ENCODE measurements at places on chromosomes 5 and 9. TPM values are rescaled to one million over a fixed set of nuclear protein-coding genes. Genes with fewer than 3 reads are reported as not detected.

DNA sequence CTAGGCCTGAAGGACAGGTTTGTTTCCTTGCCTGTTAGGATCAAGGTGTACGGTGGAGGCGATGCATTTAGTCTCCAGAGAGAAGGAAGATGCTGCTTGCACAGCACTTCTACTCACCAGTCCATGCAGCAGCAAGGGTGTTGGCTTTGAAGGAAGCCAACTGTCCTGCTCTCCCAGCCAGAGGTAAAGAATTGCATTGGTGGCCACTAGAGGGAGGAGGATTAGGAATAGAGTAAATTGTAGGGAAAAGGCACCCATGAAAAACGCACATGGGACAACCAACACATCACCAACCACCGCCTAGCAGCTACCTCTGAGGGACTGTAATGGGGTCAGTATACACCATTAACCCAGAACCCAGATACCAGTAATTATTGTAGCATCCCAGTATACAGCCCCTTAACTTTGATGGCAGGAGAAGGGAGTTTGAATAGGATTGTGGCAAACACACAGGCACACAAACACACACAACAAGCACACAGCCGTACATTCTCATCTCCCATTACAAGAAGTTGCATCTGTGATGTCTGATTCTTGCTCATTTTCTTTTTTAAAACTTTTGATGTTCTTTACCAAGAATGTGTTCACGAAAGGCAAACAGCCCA is 267.7 kb downstream of the ADAMTS6 start:
- ATAC-seq: no peak

GRCh38 chr5:146851133-146851532 is 27.4 kb downstream of the PPP2R2B start:
- no peak for ATAC-seq

GRCh38 chr5:4639946-4640345 is 500.2 kb upstream of the ADAMTS16 start:
- no peak for ATAC-seq

- peak; percentile 48 for ATAC-seq
Measured at GRCh38 chr5:109558952-109559351, 130.8 kb upstream of the MAN2A1 start.

GRCh38 chr9:110031511-110032173 is 176.3 kb downstream of the C9orf152 start:
- no peak for ATAC-seq

- ATAC-seq: no peak
Measured at GRCh38 chr9:9319007-9319406, 1293.8 kb downstream of the PTPRD start.

- no peak for ATAC-seq
Measured at GRCh38 chr5:33843579-33843978, 48.2 kb downstream of the ADAMTS12 start.

DNA sequence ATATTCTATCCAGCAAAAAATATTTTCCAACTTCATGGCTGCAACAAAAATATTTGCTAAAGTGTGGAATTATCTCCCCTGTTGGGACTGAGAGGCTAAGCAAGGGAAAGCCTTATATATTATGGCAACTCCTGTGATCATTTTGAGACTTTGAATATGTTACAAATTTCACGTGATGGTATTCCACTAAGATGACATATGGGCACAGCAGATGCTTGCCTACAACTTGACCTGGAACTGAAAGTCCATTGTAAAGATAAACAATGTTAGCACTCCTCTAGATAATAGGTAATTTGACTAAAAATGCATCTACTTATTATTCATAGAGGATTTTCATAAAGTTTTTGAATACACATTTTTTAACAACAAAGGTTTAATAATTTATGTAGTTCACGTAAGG is 1141.5 kb upstream of the CDH6 start:
- ATAC-seq: no peak

- no peak for ATAC-seq
Measured at GRCh38 chr9:106707291-106707690, 155.7 kb upstream of the ZNF462 start.

GRCh38 chr5:7261049-7261448 is 134.9 kb upstream of the ADCY2 start:
- no peak for ATAC-seq

GLRA1 gene
- total RNA-seq: not detected

ATG10 gene
- total RNA-seq: 6.0 TPM

PTGR1 gene
- 34.5 TPM for total RNA-seq

NR4A3 gene
- 0.52 TPM for total RNA-seq

NEUROG1 gene
- not detected for total RNA-seq

UNC13B gene
- total RNA-seq: 33.8 TPM

OR1L4 gene
- not detected for total RNA-seq
